Activated CD4-positive, alpha-beta T cell treated with anti-CD3 and anti-CD28 coated beads, Interleukin-2, amount 10 ng/mL, durations not matched to agents 24 days and 14 days (primary cell): ENCODE measurements at places on chromosomes 7 and 10. TPM values are rescaled to one million over a fixed set of nuclear protein-coding genes. Genes with fewer than 3 reads are reported as not detected.
A peak's percentile ranks its signal among the peaks of the same experiment; 100 is the strongest.

- H3K27ac ChIP-seq, result peak overlapping the region; percentile 14
- peaks cover 22% of the 10 kb centered on the region for H3K4me1 ChIP-seq
- peak; percentile 57 for DNase-seq
Observed at GRCh38 chr10:50431791-50432190, 180.5 kb upstream of the ASAH2 start.

- H3K36me3 ChIP-seq, result peaks cover 1% of the 10 kb centered on the region
- H3K4me3 ChIP-seq, result peak overlapping the region; percentile 20
- H3K27me3 ChIP-seq, result peaks cover 1% of the 10 kb centered on the region
- H3K27ac ChIP-seq, result peak overlapping the region; percentile 76
- peak; percentile 68 for DNase-seq
Observed at GRCh38 chr10:62726142-62726541, 78.4 kb upstream of the ADO start.

The SEC24C gene
- total RNA-seq, result 106 TPM in 2 replicates

The OPALIN gene
- total RNA-seq, result not detected in 2 replicates

DNA sequence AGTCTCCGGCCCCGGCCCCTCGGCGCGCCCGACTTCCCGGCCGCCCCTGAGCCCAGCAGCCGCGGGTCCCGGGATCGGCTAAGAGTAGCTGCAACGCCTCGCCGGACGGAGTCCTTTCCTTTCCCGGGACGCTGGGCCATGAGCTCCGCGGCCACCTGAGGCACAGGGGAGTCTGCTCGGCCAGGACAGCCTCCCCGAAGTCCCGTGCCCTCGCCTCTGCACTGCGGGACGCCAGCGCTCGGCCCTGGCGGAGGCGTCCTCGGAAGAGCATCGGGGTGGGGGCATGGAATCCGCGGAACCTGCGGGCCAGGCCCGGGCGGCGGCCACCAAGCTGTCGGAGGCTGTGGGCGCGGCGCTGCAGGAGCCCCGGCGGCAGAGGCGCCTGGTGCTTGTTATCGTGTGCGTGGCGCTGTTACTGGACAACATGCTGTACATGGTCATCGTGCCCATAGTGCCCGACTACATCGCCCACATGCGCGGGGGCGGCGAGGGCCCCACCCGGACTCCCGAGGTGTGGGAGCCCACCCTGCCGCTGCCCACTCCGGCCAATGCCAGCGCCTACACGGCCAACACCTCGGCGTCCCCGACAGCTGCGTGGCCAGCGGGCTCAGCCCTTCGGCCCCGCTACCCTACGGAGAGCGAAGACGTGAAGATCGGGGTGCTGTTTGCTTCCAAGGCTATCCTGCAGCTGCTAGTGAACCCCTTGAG, 502 bp downstream of the SLC18A3 start:
- H3K4me1 ChIP-seq, result peaks cover 4% of the 10 kb centered on the region
- no peak for DNase-seq
- H3K27me3 ChIP-seq, result peaks cover 63% of the 10 kb centered on the region

DNA sequence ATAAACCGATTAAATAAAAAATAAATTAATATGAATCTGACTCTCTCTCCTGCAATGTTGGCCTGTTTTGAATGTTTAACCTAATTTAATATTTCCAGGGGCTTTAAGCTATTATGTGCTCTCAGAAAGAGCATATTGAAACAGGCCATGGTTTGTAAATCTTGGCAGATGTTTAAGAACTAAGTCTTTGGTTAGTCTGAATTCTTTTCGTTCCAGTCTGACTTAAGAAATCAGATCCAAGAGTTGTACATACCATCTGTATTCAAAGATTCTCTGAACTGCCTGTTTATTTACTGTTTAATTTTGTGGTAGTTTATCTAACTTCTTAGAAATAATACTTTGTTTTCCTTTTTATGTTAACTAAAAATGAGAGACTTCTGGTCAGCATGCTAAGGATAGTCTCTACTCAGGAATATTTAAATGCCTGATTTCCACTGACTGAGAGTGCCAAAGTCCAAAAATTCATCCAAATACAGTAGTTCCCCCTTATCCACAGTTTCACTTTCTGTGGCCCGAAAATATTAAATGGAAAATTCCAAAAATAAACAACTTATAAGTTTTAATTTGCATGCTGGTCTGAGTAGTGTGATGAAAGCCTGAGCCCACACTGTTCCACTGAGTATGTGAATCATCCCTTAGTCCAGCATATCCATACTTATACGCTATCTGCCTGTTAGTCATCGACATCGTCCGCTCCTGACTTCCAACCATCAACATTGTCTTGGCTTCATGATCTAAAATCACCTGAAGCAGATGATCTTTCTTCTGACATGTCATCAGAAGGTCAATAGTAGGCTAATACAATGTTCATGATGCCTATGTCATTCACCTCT, 238.1 kb upstream of the CSTF2T start:
- H3K36me3 ChIP-seq, result no peaks in the 10 kb centered on the region
- H3K4me3 ChIP-seq, result no peak overlapping the region
- H3K27ac ChIP-seq, result no peak overlapping the region
- H3K27me3 ChIP-seq, result peaks cover 23% of the 10 kb centered on the region

The IRF5 gene
- 16.2 and 18.6 TPM in 2 replicates for total RNA-seq
